Activated naive CD4-positive, alpha-beta T cell treated with anti-CD3 and anti-CD28 coated beads for 36 hours (primary cell): ENCODE measurements at places on chromosomes 3 and 15.
A peak's percentile ranks its signal among the peaks of the same experiment; 100 is the strongest.

GRCh38 chr3:128807186-128807830 is 72.1 kb upstream of the ACAD9 start:
- no peak for DNase-seq

GRCh38 chr3:193742628-193743027 is 149.6 kb downstream of the OPA1 start:
- DNase-seq = no peak

- no peak for DNase-seq
Observed at GRCh38 chr3:16663854-16664712, 58.9 kb upstream of the DAZL start.

GRCh38 chr3:126028096-126028495 is 55.8 kb downstream of the SLC41A3 start:
- no peak for DNase-seq

- peak; percentile 34 for DNase-seq
Observed at GRCh38 chr15:67116742-67117141, 51.3 kb downstream of the SMAD3 start.

- no peak for DNase-seq
Observed at GRCh38 chr3:181311186-181311585, 321.6 kb upstream of the DNAJC19 start.

GRCh38 chr15:77312523-77312922 is 107.4 kb downstream of the PEAK1 start:
- no peak for DNase-seq

- DNase-seq = peak; percentile 80
Observed at GRCh38 chr3:69326855-69327300, 59.0 kb downstream of the FRMD4B start.

- no peak for DNase-seq
Observed at GRCh38 chr3:105905328-105905727, 36.5 kb upstream of the CBLB start.

DNA sequence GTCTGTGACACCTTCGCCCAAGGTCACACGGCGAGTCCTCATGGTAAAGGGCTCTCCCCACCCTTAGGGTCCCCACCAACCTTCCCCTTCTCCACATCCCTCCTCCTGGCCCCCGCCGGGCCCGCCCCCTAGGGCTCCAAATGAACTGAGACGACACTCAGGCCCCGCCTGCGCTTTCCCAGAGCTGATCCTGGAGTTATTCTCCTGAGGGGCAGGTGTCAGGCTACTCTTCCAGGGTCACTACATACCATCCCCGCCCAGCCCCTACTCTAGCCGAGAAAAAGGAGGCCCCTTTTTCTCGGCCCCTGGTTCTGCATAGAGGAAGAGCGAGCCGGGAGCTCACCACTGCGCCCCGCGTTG is 292 bp downstream of the USP4 start:
- no peak for DNase-seq

DNA sequence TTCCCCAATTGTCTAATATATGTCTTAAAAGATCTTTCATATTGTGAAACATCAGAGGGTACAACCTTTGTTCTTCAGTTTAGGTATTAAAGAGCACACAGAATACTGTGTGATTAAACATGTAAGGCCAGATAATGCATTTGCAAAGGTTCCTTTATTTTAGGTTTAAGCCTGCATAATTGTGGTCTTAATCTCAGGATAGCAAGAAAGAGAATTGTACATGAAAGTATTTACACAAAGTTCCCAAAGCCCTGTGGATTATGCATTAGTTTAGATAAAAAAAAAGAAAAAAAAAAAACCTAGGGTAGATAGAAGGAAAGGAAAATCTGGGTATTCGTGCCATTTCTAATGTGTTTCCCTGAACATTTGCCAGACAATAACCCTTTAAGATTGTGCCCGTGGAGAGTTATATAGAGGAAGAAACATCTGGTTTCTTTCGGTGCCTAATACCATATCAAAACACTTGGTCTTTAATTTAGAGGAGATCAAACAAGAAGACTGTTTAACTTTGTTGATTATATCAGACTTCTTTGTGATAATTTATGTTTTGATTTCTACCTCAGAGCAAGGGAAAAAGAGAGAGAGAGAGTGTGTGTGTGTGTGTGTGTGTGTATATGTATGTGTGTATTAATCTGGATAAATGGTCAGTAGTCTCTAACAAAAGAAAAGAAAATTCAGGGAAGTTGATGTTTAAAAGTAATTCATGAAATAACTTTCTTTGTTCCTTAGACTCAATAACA is 139.6 kb upstream of the CGNL1 start:
- no peak for DNase-seq

- peak; percentile 88 for DNase-seq
Observed at GRCh38 chr15:31328428-31328968, 1.9 kb downstream of the KLF13 start.

DNA sequence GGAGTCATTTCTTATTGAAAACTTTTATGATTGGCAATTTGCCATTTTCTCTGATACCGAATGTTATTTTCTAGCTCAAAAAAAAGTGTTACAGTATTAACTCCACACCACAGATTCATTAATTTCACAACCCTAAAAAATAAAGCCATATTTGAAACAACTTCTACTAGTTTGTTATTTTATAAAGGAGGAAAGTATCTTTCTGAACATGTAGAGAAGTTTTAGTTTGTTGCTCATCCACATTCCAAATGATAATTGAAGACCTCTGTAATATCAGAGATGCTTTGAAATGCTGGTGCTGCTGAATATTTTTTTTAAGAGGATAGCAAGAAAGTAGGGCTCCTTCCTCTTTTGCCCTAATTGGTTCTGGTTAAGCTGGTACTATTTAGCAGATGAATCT is 1.9 kb downstream of the VGLL3 start:
- DNase-seq = no peak

DNA sequence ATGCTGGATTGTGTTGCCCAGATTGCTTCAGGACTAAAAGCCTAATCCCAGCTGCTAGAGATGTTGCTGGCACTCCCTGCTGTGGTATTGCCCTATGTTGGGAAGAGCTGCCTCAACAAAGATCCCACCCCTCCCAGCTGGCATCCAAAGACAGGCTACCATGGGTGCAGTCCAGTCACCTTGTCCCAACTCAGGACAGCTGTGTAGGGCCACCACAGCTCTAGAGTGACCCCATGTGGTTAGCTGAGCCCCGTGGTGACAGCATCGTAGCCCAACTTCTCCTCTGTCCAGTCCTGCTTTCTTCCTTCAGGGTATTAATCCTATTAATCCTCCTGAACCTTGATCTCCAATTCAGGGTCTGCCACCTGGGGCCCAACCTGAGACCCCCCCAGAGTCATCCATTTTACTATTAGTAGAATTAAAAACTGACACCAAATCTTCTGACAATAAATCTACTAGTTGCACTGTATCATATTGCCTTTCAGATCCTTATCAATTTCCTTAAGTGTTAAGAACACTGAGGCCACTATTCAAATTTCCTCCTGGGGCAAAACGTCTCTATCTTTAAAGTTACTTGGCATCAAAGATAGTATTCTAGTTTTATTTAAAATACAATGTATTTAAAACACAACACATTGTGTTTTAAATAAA is 83.5 kb downstream of the AQP9 start:
- DNase-seq = peak; percentile 28

- DNase-seq = no peak
Observed at GRCh38 chr3:53009826-53010539, 35.9 kb downstream of the SFMBT1 start.

GRCh38 chr3:140530603-140531002 is 147.3 kb upstream of the TRIM42 start:
- DNase-seq = no peak

GRCh38 chr15:26729030-26729429 is 43.8 kb downstream of the GABRB3 start:
- no peak for DNase-seq

- no peak for DNase-seq
Observed at GRCh38 chr3:193828477-193828876, 235.5 kb downstream of the OPA1 start.

DNA sequence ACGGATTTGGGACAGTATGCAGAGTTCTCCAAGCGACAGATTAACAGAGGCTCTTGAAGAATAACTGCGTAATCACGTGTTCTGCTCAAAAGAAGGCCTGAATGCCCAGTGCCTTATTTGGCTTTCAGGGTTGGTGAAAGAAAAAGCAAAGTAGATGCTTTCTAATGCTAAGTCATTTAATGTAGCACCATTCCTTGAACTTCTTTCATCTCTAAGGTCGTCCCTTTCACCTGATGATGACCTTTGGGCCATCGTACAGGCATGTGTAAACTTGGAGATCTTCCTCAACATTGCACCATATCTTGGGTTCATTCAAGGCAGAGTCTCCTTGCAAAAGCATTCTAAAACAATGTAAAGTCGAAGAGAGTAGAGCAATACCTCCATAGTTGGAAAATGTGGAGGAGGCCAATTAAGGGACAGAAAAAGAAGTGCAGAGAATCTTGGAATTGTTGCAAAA is 48.9 kb downstream of the TMEM44 start:
- no peak for DNase-seq

GRCh38 chr3:129022114-129023007 is 21.3 kb downstream of the EFCC1 start:
- DNase-seq = no peak

GRCh38 chr3:173583496-173583895 is 186.0 kb downstream of the NLGN1 start:
- no peak for DNase-seq

- no peak for DNase-seq
Observed at GRCh38 chr3:156680243-156680914, 6.0 kb downstream of the TIPARP start.

DNA sequence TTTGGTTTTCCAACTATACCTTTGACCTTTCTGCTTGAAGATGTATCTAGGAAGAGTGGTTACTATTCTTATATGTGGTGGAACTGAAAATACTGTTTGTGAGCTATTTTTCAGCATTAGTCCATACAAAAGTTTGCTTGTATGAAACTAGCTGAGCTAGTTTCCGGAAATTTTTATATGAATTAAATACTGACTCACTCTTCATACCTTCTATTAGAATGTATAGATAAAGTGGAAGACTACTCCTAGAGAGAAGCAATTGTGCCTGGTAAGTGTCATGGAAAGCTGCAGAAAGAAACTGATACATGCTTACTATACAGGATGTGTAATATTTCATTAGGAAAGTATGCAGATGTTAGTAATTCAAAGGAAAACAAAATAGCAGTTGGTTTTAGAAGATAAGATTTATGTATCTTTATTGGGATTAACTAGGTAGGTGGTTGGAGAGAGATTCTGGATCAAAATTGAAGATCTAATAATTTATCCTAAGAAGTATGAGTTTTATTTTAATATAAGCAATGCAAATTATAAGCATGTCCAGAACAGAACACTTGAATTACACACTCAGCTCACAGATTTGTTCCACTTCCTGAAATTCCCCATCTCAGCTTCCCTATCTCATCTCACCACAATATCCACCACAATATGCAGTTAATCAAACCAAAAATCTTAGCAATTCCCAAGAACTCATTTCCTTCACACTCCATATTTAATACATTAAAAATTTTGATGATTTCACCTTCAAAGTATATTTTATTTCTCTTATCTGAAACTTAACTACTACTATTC is 82.8 kb downstream of the BCHE start:
- no peak for DNase-seq

DNA sequence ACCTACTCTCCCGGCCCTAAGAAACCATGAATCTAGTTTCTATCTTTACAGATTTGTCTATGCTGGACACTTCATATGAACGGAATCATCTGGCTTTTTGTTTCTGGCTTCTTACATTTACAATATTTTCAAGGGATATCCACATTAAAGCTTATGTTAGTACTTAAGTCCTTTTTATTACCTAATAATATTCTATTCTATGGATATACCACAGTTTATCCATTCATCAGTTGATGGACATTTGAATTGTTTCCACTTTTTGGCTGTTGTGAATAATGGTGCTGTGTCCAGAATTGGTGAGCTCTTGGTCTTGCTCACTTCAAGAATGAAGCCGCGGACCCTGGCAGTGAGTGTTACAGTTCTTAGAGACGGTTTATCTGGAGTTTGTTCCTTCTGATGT is 42.6 kb downstream of the ARHGAP31 start:
- DNase-seq = no peak

DNA sequence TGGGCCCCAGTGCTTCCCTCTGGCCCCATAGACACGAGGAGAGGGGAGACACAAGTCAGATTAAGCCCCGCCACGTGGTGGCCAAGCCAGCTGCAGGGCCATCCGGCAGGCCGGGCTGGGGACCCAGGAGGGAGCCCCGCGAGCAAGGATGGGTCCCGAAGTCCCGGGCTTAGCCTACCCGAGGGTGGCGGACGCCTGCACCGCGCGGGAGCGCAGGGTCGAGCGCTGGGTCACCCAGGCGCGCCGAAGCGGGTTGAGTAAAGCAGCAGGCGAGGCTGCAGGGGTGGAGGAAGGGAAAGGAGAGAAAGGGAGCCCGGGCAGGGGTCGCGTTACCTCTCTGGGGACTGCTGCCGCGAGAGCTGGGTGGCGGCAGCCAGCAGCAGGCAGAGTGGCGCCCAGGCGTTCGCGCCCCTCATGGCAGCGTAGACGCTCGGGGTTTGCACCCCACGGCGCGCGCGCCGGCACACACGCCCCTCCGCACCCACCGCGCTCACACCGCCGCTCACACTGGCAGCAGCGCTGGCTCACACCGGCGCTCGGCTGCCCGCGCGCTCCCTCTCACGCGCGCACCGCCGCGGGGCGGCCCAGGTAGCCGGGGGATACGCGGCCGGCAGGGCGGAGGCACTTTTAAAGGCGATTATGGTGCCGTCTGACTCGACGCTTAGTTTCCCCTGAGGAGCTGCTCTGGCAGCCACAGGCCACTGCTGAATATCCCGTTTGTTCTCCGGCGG is at the start of gene PCOLCE2:
PCOLCE2 (minus strand) TSS at position 603 of the 731 bp plus-strand sequence; CDS start at position 416, 187 bp downstream.
- DNase-seq = peak; percentile 11

DNA sequence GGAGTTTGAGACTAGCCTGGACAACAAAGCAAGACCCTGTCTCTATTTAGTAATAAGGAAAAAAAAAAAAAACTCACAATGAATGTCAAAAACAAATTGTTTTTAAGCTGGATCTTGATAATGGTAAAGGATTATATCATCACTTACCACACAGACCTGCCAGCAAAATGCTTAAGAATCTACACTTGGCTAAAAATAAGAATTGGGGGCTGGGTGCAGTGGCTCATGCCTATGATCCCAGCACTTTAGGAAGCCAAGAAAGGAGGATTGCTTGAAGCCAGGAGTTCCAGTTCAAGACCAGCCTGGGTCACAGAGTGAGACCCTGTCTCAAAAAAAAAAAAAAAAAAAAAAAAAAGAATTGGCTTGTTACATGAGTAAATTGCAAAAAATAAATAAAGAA is 31.0 kb downstream of the ACAP2 start:
- no peak for DNase-seq

- DNase-seq = no peak
Observed at GRCh38 chr3:62479326-62479725, 106.0 kb upstream of the FEZF2 start.

- no peak for DNase-seq
Observed at GRCh38 chr3:21100656-21101359, 650.2 kb downstream of the ZNF385D start.

GRCh38 chr3:40130721-40131120 is 178.8 kb upstream of the EIF1B start:
- no peak for DNase-seq

DNA sequence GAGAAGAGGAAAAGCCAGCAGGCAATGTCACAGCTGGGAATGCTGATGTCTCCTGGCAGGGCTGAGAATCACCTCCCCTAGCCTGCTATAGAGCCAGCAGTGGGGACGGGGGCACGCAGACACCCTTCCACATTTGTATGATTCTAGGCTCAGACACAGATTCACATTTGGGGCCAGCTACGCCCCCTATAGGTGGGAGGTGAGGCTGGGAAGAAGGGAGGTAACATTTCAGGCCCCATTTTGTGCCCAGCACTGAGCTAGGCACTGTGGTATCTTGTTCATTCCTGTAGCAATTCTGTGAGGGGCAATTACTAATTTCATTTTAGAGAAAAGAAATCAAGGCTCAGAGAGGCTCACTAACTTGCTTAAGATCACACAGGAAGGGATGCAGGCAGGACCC is 15.9 kb upstream of the ACAD9 start:
- DNase-seq = peak; percentile 44

- DNase-seq = no peak
Observed at GRCh38 chr3:23244324-23245041, 41.4 kb downstream of the UBE2E2 start.
